ENCODE measurements at places on chromosomes 1 and 21. TPM values are rescaled to one million over a fixed set of nuclear protein-coding genes. Genes with fewer than 3 reads are reported as not detected.

DNA sequence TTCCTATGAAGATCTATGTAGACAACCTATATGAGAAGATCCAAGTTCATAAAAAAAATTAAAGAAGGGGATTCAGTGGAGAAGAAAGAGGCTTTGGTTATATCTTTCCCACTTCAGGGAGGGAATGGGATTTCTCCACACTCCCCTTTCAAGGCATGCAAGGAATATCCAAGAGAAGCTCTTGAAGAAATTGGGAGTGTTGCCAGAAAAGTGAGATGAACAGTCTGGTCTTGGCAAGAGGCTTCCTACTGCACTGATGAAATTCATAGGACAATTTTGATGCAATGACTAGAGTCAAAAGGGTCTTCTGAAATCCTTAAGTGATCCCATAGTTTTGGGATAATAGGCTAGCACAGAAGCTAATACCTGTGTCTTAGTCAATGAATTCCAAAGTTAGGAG lies 153.0 kb downstream of the KCTD3 start:
- no peak for DNase-seq

GRCh38 chr1:27628712-27629111 lies 6.3 kb downstream of the FGR start:
- DNase-seq: no peak

DNA sequence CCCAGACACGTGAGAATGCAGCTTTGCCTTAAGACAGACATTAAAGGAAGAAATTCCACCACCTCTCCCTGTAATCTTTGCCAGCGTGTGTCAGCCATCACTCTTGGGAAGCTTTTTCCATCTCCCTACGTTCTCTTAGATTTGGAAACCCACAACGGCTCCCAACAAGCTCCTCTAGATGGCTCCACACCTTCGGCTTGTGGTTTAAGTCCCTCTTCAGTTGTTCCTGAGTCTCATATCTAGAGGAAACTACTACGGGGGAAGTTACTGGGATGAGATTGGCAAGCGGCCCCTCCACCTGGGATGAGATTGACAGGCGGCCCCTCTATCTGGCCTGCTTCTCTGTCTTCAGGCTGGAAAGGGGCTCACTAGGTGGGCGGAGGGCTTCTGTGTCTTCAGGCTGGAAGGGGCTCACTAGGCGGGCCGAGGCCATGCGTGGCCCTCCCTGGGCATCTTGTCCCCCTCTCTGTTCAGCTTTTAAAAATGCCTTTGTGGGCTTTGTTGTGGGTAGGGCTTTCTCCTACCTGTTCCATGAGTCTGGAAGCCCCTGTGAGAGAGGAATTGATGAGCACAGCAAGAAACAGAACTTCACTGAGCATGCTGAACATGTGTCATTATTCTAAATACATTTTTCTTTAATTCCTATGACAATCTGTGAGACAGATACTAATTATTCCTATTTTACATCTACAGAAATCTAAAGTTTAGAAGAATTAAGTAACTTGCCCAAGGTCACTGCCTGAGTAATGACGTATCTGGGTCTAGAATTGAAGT lies 670.5 kb downstream of the KIF26B start:
- no peak for DNase-seq

DNA sequence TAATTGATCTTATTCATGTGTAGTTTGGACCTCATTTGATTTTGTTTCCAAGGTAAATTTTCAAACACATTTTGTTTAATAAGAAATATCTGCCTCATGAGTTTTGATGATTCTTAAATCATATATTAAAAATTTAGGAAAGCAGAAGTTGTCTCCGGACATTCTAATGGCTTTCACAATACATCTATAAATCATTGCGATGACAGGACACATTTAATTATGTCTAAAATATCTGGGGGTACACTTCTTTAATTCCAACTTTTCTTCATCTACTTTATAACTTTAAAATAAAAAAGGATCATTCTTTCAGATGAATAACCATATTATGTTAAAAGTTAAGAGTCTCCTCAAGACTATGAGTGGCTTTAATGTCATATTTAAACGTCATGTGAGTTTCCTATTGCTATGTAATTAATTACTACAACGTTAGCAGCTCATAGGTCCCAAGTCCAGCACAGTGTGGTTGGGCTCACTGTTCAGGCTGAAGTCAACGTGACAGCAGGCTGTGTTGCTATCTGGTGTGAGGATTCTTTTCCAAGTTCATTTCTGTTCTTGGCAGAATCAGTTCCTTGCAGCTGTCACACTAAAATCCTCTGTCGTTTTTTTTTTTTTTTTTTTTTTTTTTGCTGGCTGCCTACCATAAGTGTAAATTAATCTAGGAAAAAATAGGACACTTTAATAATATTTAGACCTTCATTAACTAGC lies 893.5 kb downstream of the LTN1 start:
- DNase-seq: no peak

DNA sequence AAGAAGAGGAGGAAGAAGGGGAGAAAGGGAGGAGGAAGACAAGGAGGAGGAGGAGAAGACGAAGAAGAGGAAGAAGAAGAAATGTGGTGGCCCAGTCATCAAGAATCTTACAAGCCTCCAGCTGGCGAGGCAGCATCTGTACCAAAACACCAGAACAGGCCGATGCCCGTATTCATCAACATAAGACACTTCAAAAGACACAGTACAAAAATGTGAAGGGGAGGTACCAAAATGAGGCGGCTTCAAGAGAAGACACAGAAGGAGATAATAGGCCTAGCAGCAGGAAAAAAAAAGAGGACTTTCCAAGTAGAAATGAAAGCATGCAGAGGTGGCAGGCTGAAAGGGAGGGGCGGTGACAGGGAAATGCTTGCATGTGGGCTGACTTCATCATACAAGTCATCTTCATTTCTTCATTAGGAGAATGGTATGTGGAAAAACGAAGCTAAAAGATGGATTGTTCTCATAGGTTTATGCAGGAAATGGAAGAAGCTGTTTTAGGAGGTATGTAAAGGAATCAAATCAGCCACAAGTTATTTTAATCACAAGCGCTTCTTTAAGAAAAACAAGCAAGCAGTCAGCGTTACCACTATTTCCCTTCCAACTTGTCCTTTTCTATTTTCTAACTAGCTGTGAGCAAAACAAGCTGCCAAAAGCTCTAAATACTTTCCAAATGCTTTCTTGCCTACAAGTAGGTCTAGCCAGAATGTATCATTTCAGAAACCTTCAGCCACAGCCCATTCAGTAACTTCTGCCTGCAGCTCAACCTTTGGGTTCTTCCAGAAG lies 192.3 kb downstream of the SLC45A1 start:
- DNase-seq: no peak

GRCh38 chr1:157682710-157683437 lies 17.7 kb downstream of the FCRL3 start:
- DNase-seq: no peak

DNA sequence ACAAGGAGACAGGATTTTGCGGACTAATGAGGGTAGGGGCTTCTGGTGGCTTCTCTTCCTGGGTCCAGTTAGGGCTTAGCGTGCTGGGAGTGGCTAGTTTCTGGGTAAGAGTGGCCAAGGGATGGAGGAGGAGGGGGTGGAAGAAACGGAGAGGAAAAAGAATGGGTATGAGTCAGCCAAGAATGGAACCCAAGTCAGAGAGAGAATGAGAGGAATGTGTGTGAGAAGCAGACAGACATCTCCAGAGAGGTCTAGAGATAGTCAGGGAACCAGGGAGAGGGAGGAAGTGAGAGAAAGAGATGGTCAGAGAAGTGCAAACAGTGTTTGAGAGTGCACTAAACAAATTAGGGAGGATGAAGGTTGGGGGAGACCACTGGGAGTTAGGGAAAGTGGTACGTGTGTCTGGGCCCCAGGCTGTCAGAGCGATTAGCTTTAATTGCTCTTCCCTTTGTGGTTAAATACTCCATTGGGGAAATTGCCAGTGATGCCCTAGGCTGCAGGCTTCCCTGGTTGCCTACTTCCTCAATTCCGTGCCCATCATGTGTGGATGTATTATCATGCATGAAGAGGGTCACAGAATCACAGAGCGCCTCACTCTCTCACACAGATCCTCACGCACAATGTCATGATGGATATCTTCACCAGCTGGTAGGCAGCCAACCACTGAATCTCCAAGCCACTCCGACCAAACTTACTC lies 1.4 kb downstream of the PEA15 start:
- no peak for DNase-seq

DNA sequence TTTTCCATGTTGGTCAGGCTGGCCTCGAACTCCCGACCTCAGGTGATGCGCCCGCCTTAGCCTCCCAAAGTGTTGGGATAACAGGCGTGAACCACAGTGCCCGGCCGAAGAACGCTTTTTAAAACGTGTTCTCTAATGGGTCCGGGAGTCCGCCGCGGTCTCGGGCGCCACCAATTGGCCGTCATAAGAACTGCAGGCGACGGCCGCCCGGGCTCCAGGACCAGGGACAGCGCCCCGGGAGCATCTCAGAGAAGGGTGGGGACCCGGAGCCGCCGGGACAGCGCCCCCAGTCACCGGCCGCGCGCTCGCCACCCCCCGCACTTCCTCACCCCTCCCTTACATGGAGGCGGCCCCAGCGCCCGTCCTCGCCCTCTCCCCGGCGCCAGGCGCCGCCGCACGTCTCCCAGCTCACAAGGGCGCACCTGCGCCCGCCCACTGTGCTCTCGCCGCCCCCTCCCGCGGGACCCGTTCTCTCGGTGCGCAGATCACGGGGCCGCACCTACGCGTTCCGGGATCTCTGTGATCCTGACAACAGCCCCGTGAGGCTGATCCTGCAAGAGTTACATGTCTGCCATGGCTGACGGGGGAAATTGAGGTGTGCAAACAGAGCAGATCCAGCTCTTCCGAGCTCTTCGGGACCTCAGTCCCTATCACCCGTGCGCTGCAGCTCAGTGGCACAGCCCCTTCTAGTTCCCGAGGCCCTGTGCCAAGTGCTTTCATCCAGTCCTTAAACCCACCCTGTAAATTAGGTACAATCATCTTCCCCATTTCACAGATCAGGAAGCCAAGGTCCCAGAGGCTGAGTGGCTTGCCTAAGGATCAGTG lies 9.8 kb downstream of the RAP1GAP start:
- DNase-seq: peak; percentile 90

- no peak for DNase-seq
Measured at GRCh38 chr1:156668801-156669637, 8.2 kb downstream of the NES start.

DNA sequence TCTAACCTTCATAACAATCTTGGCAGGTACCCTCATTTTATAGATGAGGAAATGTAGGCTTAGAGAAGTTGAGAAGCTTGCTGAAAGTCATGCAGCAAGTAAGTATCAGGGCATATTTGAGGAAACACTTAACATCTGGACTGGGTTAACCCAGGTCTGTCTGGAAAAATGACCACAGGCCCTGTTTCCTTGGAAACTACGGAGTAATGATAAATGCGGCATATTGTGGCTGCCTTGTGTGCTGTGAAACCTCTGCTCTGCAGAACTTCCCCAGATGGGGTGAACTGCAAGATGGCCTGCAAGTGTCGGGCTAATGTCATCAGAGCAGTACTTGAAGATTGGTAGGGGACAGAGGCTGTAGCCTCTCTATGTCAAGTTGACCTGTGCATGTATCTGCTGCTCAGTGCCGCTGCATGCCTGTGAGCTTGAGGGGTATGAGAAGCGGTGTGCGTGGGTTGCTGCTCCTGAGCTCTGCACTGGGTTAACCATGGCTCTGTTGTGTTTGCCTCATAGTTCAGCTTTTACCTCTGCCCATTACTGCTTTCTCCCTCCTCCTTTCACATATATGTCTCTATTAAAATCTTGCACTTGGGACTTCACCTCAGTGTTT lies 83.1 kb downstream of the WDR3 start:
- DNase-seq: no peak

- DNase-seq: no peak
Measured at GRCh38 chr1:247281001-247281574, 25.2 kb downstream of the VN1R5 start.

DNA sequence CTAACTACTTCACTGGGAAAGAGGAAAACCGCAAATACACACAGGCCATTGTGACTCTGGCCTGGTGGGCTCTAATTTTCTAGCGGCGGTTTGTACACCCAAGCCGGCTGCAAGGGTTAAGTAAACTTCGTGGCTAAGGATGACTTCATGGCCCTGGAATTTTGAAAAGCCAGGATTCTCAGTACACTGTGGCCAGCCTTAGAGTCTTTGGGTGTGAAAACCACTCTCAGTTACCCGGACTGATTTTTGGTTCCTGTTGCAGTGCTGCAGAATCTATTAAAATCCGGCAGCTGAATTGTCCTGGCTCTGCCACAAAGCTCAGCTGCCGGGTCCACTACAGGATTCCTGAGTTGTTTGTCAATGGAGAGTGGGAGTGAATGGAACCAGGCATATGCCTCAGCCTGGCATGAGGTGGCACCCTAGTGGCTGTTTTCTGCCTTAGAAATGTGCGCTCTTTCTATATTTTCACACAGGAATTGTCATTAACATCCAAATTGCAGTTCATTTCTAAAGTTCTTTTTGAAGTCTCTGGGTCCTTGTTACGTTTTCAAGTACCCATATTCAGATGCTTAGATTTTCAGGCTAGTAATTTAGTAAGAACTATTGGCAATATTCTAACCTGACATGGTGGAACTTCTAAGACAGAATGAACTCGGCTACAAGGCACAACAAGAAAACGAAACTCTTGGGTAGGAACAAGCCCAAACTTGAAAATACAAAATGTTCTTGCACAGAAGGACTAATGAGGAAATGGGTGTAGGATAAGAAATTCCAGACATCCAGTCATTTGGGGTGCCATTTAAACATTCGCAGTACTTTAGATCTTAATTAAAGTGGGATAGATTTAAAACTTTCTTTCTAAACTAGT lies 255.9 kb downstream of the NFIA start:
- peak; percentile 76 for DNase-seq

Gene C1QB
- total RNA-seq: 707 TPM

Gene KLHDC7A
- 1.3 TPM for total RNA-seq

Gene PALMD
- 21.5 TPM for total RNA-seq

Gene RHCE
- total RNA-seq: 0.58 TPM
